ENCODE measurements at places on chromosomes 13 and 19. TPM values are rescaled to one million over a fixed set of nuclear protein-coding genes. Genes with fewer than 3 reads are reported as not detected.
A peak's percentile ranks its signal among the peaks of the same experiment; 100 is the strongest.

DNA sequence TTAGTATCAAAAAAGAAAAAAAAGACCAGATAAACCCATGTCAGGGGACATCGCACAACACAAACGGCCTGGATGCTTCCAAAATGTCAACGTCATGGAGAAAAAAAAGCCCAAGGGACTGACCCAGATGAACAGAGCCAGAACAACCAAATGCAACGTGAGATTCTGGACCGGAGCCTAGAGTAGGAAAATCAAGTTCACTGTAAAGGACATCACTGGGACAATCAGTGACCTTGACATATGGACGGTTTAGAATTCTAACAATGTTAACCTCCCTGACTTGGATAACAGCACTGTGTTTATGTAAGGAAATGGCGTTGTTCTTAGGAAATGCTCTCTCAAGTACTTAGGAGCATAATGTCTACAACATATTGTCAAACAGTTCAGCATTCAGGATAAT lies 15.1 kb upstream of the EMP3 start:
- H3K36me3 ChIP-seq: no peaks in the 10 kb centered on the region
- peaks cover 10% of the 10 kb centered on the region for H3K4me1 ChIP-seq
- H3K4me3 ChIP-seq: no peak overlapping the region
- no peak overlapping the region for H3K27ac ChIP-seq

GRCh38 chr19:34041925-34042521 lies 130.3 kb upstream of the LSM14A start:
- DNase-seq: peak; percentile 88
- H3K4me1 ChIP-seq: no peaks in the 10 kb centered on the region
- no peaks in the 10 kb centered on the region for H3K36me3 ChIP-seq
- no peaks in the 10 kb centered on the region for H3K27me3 ChIP-seq
- no peak overlapping the region for H3K27ac ChIP-seq

The IGFL1 gene
- total RNA-seq: not detected

The LGI4 gene
- 0.22 TPM for total RNA-seq

The C1QTNF9B gene
- not detected for total RNA-seq

The LHB gene
- not detected for total RNA-seq
